Right ventricle myocardium inferior (tissue), 1 donor: ENCODE measurements at places on chromosomes 12 and 14.

GRCh38 chr14:38731962-38732361 lies 371.1 kb downstream of the SEC23A start:
- no peak for DNase-seq

DNA sequence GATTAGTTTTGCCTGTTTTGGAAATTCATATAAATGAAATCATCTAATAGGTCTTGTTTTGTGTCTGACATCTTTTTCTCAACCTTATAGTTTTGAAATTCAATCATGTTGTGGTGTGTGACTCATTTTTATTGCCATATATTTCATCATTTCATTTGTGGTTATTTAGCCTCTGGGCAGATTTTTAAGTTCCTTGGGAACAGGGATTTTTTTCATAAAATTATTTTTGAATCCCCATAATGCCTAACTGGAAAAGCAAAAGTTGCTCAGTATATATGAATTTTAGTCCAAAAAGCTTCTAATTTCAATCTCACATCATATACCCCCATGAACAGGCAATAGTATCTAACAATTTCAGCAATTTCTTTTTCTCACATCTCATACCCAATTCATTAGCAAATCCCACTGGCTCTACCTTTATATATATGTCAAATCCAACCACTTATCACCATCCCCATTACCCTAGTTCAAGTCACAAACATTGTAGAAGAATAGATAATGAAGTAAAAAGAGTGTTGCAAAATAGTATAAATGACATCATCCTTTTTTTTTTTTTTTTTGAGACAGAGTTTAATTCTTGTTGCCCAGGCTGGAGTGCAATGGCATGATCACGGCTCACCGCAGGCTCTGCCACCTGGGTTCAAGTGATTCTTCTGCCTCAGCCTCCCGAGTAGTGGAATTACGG lies 2.6 kb upstream of the OR6J1 start:
- DNase-seq, result no peak

DNA sequence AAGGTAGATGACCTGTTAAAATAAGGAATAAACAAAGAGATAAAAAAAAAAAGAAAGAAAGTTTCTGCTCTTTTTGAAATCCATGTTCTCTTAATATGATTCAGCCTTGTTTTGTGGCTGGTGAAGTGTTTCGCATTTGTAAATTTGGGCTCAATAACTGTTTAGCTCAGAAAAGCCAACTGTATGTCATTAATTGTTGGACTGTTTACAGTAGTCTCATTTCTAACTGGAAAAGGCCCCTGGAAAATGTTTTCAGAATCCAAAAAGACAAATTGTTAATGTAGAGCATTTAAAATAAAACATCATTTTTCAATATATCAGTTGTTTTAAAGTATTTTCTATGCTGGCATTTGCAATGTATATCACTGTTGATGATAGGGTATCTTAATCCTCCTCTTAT lies 47.4 kb upstream of the DYRK2 start:
- no peak for DNase-seq

DNA sequence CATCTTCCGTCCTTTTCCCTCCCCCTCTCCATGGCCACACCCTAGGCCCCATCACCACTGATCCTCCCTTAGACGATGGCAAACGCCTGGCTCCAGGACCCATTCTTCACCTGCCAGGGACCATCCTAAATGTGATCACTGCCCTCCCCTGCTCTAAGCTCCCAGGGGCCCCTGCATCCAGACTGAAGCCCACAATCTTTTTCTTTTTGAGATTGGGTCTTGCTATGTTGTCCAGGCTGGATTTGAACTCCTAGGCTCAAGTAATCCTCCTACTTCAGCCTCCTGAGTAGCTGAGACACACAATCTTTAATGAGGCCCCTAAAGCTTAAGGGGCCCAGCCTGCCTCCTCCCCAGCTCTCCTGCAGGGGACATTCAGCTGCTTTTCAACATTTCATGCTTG lies 15.3 kb downstream of the RBM19 start:
- DNase-seq, result no peak

- DNase-seq, result no peak
Measured at GRCh38 chr14:71856199-71856919, 75.9 kb upstream of the RGS6 start.
